ENCODE measurements at places on chromosomes 2 and 18. TPM values are rescaled to one million over a fixed set of nuclear protein-coding genes. Genes with fewer than 3 reads are reported as not detected.

- no peak for DNase-seq
These were observed 5.9 kb downstream of the CCDC121 start for GRCh38 chr2:27622921-27623384.

DNA sequence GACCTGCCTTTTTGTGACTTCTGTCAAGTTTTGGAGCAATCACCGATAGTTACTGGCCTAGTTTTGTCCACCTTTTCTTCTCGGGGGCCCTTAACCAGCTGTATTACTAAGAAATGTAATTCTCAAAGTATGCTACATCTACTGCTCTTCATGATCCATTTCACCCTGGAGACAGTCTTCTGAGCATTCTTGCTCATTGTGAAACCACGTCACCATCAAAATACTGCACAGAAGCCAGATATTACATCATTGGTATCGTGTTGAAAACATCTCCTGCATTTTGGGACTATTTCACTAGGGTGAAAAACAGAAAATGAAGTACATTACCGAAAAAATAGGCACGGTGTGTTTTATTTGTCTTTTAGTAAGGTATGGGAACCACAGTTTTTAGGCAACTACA lies 11.7 kb downstream of the LYPD6B start:
- no peak for DNase-seq

- DNase-seq = no peak
These were observed 75.6 kb upstream of the KCNH7 start for GRCh38 chr2:162914161-162914560.

GRCh38 chr2:64267699-64268098 lies 123.5 kb upstream of the PELI1 start:
- DNase-seq = no peak

BOK gene
- total RNA-seq = 1.2 TPM

GRCh38 chr2:88871336-88871735 lies 179.9 kb downstream of the RPIA start:
- no peak for DNase-seq

DNA sequence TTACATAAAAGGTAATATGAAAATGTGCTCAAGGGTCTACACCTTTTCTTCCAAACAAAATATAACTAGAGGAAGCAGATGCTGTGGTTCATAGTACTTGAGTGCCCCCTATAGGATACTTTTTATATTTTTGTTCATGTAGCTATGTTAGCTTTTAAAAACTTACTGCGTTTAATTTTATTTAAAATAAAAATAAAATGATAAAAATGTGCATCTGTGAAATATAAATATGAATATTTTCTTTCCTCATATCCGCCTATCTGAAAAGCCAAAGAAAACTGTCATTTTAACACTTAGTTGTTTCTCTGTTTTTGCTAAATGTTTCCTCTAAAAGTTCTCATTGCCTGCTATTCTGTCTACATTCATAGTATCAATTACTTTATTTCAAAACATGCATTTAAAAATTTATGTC lies 9.6 kb upstream of the LRP1B start:
- DNase-seq = no peak

GRCh38 chr2:212923393-212923792 lies 228.0 kb downstream of the IKZF2 start:
- DNase-seq = no peak

EGR4 gene
- not detected for total RNA-seq

- no peak for DNase-seq
These were observed 82.3 kb downstream of the STPG4 start for GRCh38 chr2:47072728-47073191.

DNA sequence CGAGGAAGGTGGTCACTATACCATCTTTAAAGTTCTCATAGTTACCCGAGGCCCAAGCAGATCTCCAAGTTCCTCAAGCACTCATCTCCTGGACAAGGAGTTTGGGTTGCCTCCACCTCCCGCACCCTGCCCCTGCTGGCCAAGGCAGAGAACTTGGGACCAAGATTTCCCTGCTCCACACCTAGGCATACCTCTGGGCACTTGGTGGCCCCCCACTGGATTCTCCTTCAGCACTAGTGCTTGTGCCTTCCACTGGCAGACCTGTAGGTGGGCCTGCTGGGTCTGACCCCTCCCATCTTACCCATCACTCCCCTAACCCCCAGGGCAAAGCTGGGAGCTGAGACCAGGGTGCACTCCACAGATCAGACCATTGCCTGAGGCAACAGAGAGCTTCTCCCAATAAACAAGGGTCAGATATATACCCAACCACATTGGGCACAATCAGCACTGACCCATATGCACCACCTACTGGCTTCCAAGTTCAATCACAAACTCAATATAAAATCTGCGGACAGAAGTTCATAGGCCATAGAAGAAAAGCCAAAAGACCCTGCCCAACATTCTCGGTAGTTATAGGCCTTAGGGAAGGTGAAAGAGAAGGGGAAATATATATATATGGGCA lies 244.2 kb downstream of the EXOC6B start:
- peak; percentile 8 for DNase-seq

ANKRD62 gene
- not detected for total RNA-seq

DNA sequence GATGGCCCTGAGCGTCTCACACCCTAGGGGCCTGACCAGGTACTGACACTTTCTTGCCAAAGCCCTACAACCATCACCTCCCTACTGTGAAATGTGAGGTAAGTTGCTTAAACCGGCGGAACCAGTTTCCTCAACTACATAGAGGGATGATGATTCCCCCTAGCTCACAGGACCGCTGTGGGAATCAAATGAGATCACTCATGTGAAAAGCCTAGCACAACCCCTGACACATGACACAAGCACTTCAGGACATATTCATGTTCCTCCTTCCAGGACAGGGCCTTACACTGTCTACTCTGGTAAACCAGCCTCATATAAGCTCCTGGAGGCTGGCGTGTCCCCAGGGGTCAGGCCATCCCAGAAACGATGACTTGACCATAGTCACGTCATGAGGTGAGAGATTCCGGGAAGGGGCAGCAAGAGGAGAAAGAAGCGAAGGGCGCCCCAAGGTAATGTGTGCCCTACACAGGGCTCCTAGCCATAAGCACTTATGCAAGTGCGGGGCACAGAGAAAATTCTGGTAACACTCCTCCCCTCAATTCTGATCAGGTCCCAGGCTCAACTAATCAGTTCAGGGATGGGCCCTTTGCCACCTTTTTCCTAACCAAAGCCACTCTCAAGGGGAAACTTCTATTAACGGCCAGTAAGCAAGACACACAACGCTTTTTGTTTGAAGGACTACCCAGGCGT lies 49.5 kb downstream of the C2orf42 start:
- DNase-seq = no peak

DNA sequence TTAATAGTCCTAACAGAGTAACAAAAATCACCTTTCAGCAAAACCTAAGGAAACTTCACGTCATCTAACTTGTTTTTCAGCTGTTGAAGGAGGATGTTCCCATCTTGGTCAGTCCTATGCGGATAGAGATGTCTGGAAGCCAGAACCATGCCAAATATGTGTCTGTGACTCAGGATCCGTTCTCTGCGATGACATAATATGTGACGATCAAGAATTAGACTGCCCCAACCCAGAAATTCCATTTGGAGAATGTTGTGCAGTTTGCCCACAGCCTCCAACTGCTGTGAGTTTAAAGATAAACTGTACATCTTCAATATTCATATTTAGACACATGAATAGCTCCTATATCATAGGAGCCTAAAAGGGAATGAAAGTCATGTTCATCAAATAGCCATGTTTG lies 10.5 kb downstream of the COL3A1 start:
- peak; percentile 40 for DNase-seq

- DNase-seq = peak; percentile 15
These were observed 61.2 kb downstream of the KCNE4 start for GRCh38 chr2:223113161-223113560.

DNA sequence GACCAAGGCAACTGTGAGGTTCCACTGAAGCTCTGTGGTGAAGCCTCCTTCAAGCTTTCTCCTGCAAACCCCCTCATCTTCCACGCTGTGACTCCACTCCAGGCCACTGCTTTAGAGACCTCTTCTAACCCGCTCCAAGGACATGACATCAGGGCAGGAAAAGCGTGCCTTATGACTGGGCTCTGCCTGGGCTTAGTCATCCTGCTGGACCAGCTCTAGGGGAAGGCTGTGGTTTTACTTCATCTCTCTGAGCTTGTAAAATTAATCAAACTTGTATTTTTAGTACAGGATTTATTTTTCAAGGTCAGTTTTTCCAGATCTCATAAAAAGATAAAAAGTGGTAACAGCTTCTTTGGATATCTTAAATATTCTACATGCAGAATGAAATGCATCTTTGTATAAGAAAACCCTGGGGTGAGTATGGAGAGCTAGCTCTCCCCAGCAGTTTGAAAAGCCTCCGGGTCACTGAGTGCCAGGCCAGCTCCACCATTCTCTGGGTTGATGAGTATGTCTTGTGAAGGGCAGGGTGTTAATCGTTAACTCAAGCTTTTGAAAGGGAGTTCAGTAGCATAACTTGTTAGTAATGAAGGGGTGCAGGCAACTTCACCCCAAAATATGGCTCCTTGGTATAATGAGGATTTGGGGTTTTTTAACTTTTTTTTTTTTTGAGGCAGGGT lies 33.1 kb upstream of the YPEL5 start:
- peak; percentile 81 for DNase-seq

AMER3 gene
- total RNA-seq = not detected

ONECUT2 gene
- total RNA-seq = 1.3 TPM

CPO gene
- total RNA-seq = 0.39 TPM

LIMS3 gene
- total RNA-seq = not detected

GRCh38 chr2:118430510-118431164 lies 342.4 kb downstream of the INSIG2 start:
- no peak for DNase-seq

LAMA1 gene
- 4.7 TPM for total RNA-seq

DNA sequence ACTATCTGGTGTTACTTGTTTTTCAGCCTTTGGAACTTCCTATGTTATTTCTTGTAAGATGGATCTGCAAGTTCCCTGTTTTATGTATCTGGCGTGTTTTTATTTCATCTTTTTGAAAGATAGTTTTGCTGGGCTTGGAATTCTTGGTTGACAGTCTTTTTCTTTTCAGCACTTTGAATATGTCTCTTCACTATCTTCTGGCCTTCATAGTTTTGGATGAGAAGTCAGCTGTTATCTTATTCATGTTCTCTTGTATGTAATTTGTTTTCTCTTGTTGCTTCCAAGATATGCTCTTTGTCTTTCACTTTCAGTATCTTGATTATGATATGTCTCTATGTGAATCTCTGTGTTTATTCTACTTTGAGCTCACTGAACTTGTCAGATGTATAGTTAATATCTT lies 50.4 kb downstream of the ALMS1 start:
- DNase-seq = no peak

DNA sequence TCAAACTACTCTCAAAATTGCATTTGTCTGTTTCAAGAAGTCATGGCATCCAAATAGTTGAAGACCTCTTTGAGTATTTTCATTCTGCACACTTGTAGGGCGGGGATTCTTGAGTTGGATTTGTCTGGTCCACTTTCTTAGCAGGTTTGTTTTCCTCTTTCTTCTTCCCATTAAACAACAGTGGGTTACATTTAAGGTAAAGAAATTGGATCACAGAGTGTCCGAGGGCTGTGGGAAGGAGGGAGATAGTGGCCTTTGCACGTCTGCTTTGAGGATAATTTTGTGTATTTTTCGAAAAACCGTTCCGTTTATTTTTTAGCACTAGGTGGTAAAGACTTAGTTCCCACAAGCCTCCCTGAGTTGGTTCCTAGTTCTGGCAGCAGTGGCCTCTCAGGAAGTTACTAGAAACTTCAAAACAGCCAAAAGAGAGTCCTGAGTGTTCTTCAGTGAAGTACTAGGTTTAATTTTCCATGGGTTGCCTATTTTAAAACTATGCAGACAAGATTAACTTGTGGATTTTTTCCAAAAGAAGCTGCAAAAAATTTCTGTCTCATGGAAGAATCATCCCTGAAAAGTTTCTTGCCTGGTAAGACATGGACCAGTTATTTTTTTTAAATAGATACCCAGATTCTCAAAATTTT lies 107.9 kb downstream of the CDC42EP3 start:
- DNase-seq = no peak

ARL6IP6 gene
- 37.3 TPM for total RNA-seq

DNA sequence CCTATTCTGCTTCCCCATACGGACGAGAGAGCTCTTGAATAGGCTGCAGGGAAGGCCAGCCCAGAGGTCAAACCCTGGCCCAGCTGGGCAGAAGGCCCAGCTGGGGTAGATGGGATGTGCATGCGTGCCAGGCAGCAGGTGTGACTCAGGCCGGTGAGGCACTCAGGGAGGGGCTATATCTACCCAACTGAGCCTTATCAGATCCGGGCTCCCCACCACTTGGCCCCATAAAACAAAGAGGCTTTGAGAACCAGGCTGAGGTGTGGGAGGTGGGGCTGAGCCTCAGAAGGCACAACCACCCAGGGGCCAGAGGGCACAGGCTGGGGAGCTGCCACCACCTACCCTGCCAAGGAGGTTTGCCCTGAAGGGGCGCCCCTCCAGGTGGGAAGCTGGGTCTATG lies 8.0 kb upstream of the CFAP65 start:
- DNase-seq = no peak

DNA sequence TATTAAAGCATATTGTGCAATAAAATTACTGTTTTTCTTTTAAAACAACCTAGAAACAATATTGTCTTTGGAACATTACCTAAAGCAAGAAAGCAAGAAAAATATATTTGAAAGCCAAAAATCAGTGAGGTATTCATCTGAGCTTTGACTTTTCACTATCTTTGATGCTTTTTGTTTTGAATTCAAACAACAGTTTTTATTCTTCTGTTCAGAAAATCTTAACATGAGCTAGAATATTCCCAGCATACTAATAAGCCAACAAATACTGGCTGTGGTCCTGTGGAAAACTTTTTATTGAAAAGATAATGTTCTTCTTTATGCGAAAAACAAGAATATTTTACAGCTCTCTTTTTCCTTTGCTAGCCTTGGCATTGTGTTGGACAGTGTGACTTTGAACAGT lies 19.8 kb downstream of the FAM171B start:
- no peak for DNase-seq

DNA sequence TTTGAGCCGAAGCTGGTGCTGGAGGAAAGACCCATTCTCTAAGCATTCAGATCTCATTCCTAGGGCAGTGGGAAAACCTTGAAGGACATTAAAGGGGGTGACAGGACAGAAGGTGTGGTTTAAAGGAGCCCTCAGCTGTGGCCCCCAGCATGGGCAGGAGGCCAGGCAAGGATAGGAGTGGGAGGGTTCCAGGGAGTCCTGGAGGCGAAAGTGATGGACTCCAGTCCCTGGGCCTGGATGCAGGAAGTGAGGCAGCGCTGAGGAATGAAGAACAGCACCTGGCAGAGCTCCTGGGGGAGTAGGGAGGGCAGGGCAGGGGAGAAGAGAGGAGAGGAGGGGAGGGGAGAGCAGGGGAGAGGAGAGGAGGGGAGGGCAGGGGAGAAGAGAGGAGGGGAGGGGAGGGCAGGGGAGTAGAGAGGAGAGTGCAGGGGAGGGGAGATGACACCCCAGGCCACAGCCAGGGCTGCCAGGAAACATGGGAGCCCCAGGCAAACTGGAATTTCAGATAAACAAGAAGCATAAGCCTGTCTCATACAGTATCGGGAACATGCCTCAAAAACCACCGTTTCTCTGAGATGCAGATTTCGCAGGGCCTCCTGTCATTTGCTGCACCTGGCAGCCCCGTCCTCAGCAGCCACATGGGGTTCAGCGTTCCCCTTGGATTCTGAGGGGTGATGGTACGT lies 5.7 kb downstream of the RAMP1 start:
- DNase-seq = peak; percentile 70

- DNase-seq = no peak
These were observed 864.7 kb downstream of the NRXN1 start for GRCh38 chr2:50167271-50167670.

- peak; percentile 60 for DNase-seq
These were observed 26.9 kb upstream of the KCTD1 start for GRCh38 chr18:26574958-26575864.
